Fibroblast of mammary gland (primary cell): ENCODE measurements at places on chromosomes 5 and 9.

DNA sequence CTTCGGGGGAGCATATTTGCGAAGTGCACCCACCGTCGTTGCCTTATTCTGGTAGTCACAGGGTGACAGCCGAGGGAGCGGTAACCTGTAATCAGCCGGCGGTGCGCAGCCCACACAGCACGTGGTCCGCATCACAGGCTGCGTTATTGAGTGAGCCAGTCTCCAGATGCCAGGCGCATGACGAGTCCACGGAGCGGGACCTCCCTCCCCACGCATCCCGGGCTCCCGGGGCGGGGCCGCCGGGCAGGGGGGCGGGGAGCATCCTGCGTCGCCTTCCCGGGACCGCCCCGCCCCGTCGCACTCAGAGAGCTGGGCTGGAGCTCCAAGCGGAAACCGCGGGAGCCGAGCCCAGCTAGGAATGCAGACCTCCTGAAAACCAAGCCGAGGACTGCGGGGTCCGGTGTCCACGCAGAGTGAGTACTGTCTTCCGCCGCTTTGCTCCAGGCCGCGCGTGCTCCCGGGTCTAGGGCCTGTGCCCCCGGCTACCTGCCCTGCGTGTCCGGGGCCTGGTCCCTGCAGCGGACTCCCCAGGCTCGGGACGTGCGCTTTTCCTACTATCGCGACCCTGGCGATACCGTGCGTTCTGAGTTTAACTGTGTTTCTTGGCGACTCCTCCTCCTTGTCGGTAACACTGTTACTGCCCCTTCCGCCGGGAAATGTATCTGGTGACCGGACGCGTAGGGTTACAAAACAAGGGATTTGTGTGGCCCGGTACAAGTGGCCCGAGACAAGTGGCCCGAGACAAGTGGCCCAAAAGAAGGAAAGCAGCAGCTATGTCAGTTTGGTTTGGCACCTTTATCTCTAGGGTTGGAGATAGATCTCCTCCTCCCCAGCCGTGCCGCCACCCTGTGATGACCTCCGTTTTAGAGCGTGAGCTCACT, 40.6 kb downstream of the CAST start:
- peak; percentile 94 for DNase-seq

DNA sequence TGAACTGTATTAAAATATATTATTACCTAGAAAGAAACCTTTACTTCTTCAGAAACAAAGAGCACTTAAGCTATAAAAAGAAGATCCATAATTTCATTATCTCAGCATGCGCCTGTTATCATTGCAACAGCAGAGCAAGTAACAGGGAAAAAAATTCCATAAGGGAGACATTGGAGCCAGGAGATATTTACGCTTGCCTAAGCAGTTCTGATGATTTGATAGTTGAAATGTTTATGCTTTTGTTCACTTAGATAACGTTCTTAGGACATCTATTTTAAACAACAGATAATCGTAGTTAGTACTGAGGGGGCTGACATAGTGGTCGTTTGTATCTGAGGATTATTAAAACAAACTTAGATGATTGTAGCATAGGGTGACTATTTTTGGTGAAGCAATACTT, 252.5 kb downstream of the NNT start:
- DNase-seq: no peak

DNA sequence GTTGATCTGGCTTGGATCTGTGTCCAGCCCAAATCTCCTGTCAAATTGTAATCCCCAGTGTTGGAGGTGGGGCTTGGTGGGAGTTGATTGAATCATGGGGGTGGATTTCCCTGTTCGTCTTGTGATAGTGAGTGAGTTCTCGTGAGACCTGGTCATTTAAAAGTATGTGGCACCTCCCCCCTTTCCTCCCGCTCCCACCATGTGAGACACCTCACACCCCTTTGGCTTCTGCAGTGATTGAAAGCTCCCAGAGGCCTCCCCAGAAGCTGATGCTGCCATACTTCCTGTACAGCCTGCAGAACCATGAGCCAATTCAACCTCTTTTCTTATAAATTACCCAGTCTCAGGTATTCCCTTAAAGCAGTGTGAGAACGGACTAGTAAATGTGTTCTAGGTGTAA, 117.3 kb upstream of the PTCH1 start:
- no peak for DNase-seq

- DNase-seq: peak; percentile 75
Measured at GRCh38 chr5:181188700-181189362, 16.2 kb downstream of the TRIM7 start.

- no peak for DNase-seq
Measured at GRCh38 chr5:3288325-3288724, 307.3 kb upstream of the IRX1 start.

DNA sequence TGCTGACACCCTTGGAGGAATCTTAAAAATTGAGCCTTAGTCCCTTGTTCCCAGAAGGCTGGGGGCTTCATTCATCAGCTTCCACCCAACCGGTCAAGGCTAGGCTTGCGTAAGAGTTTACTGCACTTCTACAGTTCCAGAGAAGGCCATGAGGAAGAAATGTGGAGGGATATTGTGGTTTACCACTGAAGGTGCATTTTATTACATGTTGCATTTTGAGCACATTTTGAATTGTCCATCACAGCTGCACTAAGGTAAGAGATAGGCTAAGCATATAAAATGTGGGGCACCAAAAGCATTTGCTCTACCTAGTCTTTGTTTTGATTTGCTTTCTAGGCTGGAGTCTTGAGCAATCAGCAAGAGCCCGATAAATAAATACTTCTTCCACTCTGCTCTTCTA, 167.1 kb upstream of the PAPPA start:
- no peak for DNase-seq

- DNase-seq: no peak
Measured at GRCh38 chr5:55143624-55144023, 16.3 kb upstream of the GPX8 start.

DNA sequence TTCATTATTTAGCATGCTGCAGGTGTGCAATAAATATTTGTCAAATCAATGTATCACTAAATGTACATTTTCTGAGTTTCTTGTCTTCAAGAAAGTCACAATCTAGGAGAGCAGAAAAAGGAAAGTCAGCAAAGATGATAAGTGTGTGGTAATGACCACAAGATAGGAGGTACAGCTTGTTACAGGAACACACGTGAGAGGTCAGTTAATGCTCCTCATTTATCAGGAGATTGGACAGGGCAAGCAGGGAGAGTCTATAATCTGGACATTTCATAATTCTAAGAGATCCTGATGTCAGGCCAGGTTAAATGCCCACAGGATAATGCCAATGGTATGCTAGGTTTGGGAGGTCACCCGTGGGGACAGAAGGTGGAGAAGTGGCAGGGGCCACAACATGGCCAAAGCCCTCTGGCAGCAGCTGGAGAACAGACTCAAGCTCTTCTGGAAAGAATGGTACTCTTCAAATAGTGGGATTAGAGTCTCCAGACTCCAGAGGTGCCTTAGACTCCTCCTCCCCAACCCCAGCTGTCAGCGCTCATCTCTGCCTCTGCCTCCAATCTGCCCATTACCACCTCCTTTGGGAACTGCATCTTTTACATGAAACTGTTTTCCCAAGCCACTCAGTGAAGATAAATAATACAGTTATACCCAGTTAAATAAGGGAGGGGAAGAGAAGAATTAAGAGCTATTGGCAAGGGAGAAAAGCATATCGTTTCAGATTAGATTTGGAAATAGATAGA, 114.3 kb downstream of the ASTN2 start:
- no peak for DNase-seq

- peak; percentile 94 for DNase-seq
Measured at GRCh38 chr5:37850226-37850865, 10.5 kb upstream of the GDNF start.

DNA sequence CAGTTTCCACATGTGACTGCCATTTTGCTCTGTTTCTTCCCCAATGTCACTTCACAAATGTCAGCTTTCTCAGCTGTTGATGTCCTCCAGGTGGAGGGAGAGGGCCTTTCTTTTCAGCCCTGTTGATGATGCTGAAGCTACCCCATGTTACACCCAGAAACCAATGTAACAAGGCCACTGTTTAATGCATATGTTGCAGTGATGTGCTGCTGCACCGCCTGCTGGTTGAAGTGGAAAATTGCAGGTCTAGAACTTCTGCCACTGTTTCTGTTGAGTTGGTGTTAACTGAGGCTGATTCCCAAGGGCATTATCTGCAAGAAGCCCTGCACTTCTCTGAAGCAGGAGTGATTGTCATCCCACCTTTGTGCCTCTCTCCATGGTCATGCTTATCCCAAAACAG, 428.4 kb downstream of the KDM4C start:
- peak; percentile 43 for DNase-seq

DNA sequence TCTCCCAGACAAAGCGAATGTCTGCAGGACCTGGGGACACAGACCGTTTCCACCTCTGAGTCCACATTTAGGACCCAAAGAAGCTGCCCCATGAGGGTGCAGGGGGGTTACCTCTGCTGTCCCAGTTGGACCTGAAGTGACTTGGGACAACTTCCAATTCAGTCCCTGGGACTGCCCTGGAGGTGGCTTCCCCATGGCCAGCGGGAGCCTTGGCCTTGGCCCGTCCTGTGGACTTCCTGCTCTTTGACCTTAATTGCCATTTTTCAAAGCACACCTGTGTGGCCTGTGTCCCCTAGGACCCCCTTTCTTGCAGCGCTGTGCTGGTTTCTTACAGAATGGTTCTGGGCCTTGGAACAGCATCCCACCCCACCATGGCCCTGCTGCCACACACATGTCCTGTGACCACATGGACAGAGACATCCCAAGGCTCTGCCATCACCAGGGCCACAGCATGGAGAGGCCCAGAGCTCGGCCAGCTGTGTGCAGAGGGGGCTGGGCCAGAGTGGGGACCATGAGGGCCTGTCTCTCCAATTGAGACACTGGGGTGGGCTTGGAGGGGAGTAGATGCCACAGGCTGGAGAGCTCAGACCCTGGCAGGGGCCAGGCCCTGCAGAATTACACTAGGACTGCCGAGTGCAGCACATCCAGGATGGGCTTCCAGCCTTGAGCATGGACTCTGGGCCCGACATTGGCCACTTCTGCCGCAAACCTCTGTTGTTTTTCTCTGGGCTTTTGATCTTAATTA, 45.8 kb downstream of the SECISBP2 start:
- DNase-seq: no peak

GRCh38 chr5:177100714-177101121, 14.0 kb downstream of the FGFR4 start:
- no peak for DNase-seq

DNA sequence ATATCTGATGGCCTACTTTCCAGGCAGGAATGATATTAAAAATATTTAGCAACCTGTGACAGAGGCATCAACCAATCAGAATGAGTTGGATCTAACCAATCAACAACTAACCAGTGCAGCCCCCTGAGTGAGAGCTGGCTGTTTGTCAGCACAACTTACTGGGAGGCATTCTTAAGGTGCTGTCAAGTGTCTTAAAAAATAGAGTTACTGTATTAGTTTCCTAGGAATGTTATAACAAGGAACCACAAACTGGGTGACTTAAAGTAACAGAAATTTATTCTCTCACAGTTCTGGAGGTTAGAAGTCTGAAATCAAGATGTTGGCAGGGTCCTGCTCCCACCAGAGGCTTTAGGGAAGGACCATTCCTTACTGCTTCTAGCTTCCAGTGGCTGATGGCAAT, 85.2 kb downstream of the ATG10 start:
- DNase-seq: no peak

DNA sequence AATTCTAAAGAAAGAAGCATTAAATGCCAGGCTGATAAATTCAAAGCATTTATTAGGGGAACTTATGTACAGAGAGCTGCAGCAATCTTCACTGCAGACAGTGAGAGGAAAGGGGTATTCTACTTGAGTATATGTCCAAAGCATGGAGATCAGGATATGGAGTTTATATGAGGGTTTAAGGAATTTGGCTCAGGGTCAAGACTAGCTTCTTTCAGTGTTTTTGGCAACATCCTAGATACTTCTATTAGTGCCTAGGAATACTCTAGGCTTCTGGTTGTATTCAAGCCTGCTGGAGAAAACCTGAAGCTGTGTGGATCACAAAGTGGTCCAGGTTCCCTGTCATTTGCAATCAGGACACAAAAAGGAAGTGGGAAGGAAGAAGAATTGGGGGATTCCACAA, 194.6 kb downstream of the CETN3 start:
- DNase-seq: no peak

DNA sequence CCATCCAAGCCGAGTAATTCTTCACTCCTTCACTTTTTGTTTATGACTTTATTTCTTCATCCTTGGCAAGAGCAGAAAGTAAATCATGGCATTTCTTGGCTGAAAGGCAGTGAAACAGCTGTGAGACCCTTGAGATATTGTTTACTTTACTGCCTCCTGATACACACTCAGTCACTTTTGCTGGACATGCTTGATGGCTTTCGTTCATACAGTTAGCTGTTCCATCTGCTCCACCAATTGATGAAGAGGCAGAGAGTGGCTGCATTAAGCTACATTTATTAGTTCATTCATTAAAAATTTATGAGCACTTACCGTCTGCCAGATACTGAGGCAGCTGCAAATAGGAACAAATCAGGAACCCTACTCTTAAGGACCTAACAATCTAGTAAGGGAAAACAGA, 184.4 kb upstream of the OR13F1 start:
- no peak for DNase-seq

DNA sequence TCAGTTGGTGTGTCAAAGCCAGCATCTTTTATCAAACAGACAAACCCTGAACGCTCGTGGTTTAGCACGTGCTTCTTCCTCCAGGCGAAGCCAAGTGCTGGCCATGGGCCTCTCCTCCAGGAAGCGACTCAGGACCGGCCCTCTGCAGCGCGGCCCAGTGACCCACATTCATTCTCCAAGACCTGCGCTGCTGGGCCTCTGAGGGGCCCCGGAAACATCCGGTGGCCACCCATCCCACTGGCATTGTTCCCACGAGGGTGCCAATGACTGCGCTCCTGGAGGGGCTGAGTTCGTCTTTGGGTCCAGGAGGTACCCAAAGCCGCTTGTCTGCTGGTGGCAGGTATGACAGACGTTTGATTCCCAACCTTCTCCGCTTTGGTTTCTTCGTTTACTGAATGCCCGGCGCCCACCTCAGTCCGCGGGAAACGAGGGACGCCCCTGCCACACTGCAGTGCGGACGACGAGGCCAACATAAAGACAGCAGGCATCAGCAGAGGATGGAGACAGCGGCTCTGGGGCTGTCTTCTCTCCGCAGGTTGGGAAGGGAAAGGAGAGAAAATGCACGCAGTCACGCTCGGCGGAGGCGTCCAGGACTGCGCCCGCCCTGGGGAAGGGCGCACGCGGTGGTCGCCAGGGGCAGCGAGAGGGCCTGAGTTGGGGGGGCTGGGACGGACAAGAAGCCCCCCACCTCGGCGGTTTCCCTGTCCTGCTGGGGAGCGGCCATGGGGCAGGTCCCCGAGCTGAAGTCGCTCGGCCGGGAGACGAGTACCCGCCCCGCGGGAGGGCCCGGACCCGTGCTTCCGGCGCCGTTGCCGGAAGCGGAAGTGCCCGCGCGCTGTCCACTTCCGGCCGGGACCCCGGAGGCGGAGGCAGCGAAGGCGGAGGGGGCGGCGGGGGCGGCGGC, at the start of gene EXOC3:
Gene EXOC3, plus strand, starts transcription at position 842 of the 904 bp plus-strand sequence. CDS start 3,030 bp downstream, outside the sequence.
- peak; percentile 52 for DNase-seq
